ENCODE measurements at places on chromosomes 4 and X.

- DNase-seq = no peak
Observed at GRCh38 chr4:170088716-170089115, 1.0 kb downstream of the AADAT start.

GRCh38 chrX:123184219-123184865 is at the start of gene GRIA3:
TSS of gene GRIA3 (plus strand) at chrX:123184278. CDS start at chrX:123184536, 258 bp downstream.
- no peak for DNase-seq

DNA sequence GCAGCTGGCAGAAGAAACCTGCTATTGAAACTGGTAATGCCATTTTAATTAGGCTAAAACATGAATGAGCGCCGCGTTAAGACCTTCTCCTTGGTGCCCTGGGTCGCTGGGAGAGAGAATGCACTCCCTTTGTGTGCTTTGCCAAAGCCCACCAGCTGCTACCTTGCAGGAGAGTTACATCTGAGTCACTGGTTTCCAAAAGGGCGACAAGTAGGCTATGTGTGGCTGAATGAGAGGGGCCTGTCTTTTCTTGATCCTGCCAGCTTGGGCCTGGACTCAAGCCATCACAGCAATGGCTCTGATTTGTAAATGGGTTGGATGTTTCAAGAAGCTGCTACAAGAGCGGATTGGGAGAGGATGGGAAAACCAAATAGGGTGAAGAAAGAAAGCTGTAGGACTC is 81.5 kb downstream of the NHS start:
- DNase-seq = no peak

DNA sequence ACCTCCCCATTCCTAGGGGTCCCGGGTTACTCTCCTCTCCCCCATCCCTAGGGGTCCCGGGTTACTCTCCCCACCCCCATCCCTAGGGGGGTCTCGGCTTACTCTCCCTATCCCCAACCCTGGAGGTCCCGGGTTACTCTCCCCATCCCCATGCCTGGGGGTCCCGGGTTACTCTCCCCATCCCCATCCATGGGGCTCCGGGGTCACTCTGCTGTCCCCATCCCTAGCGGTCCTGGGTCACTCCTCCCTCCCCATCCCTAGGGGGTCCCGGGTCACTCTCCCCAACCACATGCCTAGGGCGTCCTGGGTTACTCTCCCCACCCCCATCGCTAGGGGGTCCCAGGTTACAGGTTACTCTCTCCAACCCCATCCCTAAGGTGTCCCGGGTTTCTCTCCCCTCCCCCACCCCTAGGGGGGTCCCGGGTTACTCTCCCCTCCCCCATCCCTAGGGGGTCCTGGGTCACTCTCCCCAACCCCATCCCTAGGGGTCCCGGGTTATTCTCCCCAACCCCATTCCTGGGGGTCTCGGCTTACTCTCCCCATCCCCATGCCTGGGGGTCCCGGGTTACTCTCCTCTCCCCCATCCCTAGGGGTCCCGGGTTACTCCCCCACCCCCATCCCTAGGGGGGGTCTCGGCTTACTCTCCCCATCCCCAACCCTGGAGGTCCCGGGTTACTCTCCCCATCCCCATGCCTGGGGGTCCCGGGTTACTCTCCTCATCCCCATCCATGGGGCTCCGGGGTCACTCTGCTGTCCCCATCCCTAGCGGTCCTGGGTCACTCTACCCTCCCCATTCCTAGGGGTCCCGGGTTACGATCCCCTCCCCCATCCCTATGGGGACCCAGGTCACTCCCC is 821 bp downstream of the ASMTL start:
- no peak for DNase-seq

DNA sequence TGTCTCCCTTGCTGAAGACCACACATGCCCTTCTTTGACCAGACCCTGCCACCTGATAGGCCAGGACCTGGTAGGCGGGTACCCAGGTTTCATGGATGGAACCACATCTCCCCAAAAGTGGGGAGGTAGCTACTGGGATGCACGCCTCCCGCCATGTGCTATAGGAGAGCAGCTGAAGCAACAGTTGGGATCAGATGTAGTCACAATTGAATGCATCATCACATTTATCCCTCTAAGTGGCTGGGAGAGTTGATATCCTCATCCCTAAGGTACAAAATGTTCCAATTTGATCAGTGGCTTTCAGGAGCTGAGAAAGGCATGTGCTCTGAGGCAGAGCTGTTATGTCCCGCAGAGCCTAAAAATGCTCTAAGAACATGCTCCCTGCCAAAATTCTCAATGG is 54.0 kb upstream of the MTM1 start:
- DNase-seq = no peak

GRCh38 chrX:24216827-24217226 is 67.3 kb downstream of the ZFX start:
- no peak for DNase-seq

DNA sequence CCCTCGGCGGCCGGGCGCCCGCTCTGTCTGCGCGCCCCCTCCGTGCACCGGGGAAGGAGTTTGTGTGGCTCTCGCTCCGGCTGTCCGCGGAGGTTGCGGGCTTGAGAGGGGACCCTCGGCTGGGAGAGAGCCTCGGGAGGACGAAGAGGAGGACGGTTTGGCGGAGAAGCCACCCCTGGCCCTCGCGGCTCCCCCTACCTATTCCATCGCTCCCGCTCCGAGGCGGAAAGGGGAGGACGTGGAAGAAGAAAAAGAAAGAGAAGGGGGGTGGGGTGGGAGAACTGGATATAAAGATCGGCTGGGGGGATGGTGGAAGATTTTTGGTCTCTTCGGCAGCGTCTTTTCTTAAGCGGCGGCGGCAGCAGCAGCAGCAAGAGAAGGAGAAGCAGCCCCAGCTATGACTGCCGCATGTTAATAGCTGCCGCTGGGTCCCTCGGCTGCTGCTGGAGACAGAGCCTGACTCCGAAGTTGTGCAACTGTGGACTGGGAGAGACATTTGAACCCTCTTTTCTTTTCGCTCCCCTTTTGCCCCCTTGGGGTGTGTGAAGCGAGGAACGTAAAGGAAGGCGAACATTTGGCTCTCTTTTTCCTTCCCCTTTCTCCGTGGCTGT is 895 bp downstream of the ADGRL3 start:
- no peak for DNase-seq

DNA sequence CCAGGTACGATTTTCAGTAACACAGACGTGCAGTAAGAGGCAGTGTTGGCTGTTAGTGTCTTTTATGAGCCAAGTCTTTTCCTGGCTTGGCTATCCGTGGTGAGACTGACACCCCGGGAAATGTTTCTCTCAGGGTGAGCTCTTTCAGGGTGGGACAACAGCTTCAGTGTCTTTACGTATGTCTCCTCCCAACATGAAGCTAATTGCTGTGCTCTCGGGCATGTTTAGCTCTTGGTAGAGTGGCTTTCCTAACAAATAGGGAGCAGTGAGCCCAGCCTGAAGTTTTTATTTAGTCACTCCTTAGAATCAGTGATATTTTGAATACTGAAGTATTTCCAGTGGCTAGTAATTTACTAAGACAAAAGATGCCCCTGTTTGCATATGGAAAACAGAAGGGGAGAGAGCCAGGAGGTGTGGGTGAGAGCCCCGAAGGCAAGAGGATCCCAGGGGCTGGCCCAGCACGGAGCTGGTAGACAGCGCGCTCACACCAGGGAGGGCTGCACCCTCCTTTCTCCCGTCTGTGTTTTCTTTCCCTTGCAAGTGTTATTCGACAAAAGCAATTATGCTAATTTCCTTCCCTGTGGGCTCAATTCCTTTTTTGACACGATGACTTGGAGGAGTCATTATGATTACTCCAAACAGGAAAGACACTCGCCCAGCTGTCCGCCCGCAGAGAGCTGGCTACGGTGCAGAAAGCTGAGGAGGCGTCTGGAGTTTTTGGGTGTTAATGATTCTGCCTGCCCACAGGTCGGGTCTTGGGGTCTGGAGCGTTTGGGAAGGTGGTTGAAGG is 47.7 kb downstream of the PDGFRA start:
- no peak for DNase-seq

- DNase-seq = no peak
Observed at GRCh38 chr4:158446106-158446505, 75.6 kb upstream of the RXFP1 start.

GRCh38 chr4:39319676-39320075 is 46.5 kb downstream of the RFC1 start:
- DNase-seq = no peak

Measured in esophagus squamous epithelium (tissue), 5 donors.